ENCODE measurements at places on chromosomes 2 and 18.

DNA sequence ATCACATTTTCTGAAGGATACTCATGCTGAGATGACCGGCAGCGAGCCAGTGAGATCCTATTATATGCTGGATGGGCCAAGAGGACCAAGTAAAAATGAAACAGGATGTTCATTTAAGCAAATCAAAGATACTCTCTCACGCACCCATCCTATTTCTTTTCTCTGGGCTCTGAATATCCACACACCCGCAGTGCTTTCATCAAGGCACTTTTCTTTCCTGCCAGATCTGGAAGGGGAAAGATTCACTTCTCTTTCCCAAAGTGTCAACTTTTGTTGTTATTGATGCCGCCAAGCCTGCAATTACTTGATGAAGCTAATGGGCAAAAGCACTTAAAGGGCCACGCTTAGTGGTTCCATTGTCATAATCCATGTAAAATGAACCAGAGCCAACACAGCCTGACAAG, 191.9 kb upstream of the CHAC2 start:
- no peak for DNase-seq

GRCh38 chr2:66984864-66985263, 412.3 kb upstream of the ETAA1 start:
- no peak for DNase-seq

DNA sequence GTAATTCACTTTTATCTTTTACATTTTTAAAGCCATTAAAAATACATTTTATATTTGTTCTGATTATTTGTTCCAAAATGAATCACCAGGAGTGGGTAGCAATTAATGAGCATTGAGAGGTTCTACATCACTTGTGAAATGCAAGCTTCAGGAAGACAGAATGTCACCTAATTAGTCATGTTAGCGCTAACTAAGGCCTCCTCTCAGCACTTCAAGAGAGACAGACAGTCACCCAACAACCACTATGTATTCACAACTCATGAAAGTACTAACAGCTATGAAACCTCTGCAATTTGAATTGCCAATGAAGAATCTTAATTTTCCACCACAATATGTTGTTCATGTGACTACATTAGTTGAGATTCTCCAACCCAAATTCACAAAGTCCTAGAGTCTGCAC, 611.0 kb downstream of the KCNJ3 start:
- no peak for DNase-seq

DNA sequence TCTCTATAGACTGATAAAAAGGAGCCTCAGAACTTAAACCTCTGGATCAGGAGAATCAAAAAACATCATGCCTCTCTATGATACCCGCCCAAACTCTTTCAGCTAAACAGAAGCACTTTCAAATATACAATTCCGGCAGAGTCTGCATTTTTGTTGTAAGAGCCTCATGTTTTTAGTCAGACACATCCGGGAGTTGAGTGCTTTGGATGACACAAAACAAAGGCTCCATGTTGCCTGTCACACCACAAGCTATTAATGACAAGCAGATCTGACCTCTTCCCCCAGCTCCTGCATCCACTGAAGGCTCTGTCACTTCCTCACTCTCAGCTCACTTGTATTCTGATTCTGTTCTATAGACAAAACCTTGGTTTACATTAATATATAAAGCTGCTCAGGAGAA, 33.2 kb downstream of the SLC38A11 start:
- no peak for DNase-seq

- DNase-seq, result no peak
Measured at GRCh38 chr2:176117162-176117822, 714 bp downstream of the HOXD10 start.

All from stimulated activated CD8-positive, alpha-beta memory T cell treated with anti-CD3 and anti-CD28 coated beads, Interleukin-7, amount 100 ng/mL, for 24 hours (primary cell).